EL (cell line): ENCODE measurements at places on chromosomes 3 and 15.

DNA sequence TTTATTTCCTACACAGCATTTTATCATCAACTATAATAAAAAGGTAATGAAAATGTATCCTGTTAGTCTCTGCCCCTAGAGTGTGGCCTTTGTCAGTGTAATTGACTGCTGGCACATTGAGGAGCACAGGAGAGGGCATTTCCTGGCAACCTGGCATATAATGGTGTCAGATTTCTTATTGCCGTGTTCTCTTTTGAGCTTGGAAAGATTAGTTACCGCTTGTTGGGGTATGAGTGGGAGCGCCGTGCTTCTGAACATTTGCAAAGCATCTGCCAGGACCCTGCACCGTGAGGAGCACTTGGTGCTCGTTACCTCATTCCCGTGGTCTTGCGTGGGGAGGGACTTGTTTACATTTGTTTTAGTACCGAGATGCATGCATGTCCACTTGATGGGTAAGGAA, 124.4 kb downstream of the PTPRG start:
- DNase-seq = no peak

DNA sequence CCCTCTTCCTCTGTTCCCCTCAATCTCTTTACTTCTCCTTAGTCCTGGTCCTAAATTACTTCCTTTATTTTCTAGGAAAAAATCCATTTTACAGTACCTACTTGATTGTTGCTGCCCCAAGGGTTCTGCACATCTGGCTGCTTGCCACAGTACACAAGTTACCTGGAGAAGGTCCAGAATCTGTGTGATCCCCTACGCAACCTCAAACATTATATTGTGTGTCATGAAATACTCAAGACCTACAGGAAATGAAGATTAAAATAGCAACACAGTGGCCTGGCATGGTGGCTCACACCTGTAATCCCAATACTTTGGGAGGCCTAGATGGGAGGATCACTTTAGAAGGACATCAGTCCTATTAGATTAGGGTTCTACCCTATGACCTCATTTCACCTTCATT, 48.7 kb downstream of the PRKAR2A start:
- DNase-seq = no peak

DNA sequence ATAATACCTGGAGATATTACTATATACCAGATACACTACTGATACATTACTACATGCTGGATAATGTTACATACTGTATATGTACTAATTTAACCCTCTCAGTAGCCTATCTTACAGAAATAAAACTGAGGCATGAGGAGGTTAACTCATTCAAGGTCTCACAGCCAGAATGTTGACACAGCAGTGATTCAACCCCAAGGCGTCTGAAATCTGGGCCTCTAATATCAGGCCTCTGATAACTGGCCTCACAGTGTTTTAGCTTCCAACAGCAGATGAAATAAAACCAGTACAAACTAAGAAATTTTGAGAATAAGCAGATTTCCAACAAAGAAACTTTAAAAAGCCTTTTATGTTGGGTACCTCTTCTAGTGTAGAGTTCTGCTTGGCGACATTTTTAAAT, 23.4 kb downstream of the DZIP1L start:
- DNase-seq = peak; percentile 49

- no peak for DNase-seq
Measured at GRCh38 chr3:115709931-115710330, 86.6 kb downstream of the GAP43 start.

DNA sequence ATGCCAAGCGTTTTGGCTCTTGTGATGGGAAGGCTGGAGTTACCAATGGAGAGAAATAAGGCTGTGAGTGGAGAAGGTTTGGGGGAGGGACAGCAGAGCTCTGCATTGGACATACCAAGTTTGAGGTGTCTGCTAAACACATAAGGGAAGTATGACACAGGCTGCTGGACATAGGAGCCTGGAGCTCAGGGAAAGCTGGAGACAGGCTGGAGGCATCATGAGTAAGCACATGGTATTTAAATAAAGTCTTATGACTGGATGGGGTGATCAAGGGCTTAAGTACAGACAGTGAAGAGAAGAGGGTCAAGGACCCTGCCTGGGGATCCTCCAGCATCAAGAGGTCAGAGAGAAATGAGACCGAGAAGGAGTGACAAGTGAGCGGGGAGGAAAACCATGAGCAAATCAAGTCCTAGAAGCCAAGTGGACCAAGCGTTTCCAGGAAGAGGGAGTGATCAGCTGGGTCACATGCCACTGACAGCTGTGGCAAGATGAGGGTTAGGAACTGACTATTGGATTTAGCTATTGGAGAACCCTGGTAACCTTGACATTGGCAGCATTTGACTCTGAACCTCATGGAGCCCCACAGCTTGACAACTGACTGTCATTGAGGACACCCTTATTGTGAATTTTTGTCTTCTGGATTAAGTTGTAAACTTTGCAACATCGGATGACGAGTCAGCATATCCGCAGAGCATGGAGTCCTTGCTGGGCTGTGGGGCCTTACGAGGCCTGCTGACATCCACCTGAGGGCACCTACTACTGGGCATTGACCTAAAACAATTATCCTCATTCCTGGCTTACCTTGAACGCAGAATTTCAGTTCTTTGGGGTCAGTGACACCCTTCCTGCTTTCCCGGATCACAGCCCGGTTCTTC, 78.7 kb upstream of the ETV5 start:
- DNase-seq = no peak

DNA sequence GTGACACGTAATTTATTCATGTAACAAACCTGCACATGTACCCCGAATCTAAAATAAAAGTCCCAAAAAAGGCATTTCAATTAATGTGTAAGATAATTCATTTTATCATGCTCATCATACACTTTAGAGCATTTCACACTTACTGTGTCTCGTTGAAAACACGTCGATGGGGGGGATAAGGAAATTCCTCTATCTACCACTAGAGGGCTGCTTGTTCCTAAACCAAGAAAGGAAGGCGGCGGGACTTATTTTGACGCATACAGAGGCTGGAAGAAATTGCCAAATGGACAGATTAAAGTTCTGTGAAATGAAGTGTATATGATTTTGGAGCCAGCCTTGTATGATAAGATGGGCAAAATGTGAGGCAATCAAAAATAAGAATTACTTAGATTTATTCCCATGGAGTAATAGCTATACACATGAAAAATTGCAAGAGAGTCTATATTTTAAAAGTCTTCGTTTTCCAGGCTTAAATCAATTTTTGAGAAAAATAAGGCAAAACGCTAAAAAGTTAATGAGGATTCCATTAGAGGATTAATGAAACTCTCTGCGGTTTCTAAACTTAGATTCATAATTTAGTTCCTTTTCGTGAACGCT, 346.8 kb downstream of the CNTN3 start:
- DNase-seq = peak; percentile 60

GRCh38 chr3:4825436-4826236, 153.6 kb upstream of the BHLHE40 start:
- no peak for DNase-seq

- no peak for DNase-seq
Measured at GRCh38 chr3:29475305-29475840, 194.5 kb downstream of the RBMS3 start.

DNA sequence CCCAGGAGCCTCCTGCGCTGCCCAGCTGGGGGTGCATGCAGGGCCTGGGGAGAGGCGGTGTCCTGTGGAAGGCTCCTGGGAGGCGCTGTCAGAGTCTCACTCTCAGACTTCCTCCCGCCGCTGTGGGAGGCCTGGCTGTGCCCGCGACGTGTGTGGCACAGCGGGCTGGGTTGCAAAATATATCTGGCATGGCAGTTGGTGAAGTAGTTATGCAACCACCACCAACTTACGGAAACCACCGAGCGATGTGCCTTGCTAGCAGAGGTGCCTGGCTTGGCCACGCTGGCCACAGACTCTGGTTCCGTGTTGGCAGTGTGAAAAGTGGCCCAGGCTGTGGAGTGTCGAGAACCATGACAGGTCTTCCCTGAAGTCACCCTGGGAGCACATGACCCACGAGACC, 30.6 kb upstream of the GATA2 start:
- DNase-seq = no peak

DNA sequence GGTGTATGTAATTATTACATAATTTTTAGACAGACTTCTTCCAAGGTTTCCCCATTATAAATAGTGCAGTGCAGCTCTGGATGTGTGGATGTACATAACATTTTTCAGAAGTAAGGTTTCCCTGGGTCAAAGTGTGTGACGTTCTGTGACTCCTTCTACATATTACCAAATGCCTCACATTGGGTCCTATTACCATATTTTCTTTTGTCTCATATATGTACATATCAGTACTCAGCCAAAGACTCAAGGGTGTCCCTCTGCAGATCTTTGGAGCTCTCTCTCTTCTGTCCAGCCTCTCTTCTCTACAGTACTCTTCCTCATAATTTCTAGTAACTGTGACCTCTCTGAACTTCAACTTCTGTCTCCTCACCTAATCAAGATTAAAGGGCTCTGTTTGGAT, 31.3 kb upstream of the PEX5L start:
- no peak for DNase-seq

GRCh38 chr3:74469151-74469550, 145.3 kb downstream of the CNTN3 start:
- DNase-seq = peak; percentile 67

DNA sequence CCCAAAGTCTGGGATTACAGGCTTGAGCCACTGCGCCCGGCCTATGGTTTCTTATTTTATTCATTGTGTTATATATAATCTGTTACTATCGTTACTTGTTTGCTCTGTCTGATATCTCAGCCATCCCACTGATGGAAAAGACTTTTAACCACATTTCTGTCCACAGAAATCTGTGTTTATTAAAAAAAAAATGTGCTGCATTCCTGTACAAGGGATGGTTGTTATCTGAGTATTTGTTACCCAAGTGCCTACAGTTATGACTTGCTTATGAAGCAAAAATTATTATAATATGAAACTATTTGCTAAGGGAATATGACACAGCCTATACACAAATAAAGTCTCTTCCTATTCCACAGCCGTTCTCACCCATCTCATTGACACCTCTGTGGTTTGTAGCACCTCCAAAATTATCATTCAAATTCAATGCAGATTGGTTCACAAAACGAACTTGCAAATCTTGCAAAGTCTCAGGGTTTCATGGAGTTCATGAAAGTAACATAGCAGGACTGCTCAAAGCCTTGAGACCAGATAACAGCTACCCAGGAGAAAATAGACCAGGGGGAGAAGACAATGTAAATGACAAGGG, 47.4 kb upstream of the UBE2E1 start:
- DNase-seq = no peak

DNA sequence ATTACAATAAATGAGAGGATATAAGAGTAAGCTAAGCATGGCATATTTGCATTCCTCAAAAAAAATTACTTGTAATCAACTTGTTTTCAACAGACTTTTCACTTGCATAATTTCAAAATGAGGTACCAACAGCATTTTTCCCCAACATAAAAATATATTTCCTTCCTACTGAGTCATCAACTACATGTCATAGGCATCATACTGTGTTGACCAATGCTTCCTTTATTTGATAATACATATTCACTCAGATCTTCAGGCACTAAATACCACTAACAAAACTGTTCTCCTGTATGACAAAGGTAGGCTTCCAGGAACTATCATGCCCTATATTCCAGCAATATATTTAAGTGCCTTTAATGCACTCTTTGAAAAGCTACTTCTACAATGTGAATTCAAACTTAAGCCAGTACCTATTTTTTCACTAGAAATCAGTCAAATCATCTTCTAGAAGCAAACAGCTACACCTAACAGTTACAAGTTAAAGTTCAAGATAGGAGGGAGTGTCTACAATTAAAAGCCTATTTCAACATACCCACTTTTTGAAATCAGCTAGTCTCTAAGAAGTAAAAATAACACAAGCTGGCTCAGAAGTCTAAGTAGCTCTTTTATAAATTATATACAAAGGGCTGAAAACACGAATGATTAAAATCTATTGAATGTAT, 11.3 kb downstream of the ADAM10 start:
- DNase-seq = peak; percentile 41
